Midbrain (tissue), 1 donor: ENCODE measurements at places on chromosomes 6 and 20.
A peak's percentile ranks its signal among the peaks of the same experiment; 100 is the strongest.

DNA sequence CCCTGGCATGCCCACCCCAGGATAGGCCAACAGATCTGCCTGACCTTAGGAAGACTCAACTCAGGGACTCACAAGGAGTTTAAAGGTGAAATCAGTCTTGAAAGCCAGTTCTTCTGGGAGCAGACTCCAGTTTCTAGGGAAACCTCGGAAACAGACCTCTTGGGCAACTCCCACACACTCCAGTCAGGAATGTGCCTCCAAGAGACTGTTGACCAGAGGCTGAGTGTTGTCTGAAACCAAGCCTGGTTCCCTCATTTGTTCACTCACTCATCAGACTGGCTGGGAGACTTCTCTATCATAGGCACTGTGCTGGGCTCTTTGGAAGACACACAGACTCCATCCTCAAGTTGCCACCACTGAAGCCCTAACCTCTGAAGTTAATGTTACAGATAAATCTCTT, 1.8 kb downstream of the TREM1 start:
- DNase-seq, result no peak

GRCh38 chr6:126048635-126049034, 62.3 kb downstream of the TRMT11 start:
- DNase-seq, result no peak

DNA sequence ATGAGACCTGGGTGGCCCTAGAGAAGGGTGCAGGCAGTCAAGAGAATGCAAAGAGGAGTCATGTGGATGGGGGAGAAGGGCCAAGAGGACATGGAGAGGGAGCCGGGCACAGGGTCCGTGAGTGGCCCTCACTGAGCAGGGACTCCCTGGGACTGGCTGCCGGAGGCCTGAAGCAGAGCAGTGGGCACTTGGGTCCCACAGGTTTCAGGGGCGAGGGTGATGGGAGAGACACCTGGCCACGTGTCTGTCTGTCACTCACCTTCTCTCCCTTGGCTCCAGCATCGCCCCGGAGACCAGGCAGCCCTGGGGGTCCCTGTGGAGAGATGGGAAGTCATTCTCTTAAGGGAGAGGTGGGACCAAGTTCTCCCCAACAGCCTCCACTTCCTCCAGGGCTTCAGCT, 25.5 kb downstream of the COL11A2 start:
- DNase-seq, result no peak

DNA sequence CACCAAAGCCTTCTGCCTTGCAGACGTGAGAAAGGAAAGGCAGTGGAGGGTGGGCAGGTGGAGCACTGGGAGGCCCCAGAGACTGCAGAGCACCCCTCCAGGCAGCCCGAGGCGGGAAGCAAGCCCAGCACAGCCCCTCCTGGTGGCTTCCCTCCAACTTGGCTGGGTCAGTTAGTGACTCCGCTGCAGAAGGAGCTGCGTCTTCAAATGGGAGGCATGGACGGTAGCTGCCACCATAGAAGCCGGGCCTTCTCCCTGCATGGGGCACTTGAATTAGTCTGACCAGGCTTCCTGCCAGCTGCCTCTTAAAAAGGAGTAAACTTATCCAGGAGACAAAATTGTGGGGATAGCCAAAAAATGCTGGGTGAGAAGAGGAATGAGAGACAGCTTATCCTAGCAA, 88.0 kb upstream of the RPS6KA2 start:
- peak; percentile 34 for DNase-seq

DNA sequence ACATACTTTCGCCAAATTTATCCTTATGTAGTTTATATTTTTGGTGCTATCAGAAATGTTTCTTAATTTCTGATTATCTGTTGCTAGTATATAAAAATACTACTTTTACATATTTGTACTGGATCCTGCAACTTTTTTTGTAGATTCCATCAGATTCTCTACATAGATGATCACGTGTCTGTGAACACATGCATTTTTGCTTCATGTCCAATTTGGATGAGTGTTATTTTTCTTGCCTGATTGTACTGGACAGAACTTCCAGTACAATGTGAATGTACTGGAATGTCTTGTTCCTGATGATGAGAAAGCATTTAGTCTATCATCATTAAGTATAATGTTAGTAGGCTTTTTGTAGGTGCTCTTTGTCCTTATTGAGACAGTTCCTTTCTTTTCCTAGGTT, 25.0 kb upstream of the SSR1 start:
- no peak for DNase-seq

DNA sequence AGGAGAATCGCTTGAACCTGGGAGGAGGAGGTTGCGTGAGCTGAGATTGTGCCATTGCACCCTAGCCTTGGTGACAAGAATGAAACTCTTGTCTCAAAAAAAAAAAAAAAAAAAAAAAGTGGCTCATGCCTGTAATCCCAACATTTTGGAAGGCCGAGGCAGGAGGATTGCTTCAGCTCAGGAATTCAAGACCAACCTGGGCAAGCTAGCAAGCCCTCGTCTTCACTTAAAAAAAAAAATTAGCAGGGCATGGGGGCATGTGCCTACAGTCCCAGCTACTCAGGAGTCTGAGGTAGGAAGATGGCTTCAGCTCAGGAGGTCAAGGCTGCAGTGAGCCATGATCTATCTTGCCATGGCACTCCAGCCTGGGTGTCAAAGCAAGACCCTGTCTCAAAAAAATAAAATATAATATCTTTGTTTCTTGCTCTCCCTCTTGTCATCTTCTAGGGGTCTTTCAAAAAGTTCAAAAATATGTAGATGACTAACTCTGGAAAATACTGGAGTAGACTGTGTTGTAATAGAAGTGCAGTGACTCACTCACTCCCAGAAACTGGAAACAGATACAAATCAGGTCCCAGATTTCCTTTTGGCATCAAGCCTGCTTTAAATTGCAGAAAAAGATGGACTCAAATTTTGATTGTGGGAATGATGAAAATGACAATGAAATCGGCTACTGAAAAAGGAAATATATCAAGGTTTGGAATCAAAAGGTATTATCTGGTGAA, 2.8 kb upstream of the GINM1 start:
- no peak for DNase-seq

- DNase-seq, result no peak
These were observed 36.0 kb upstream of the EEF1A1 start for GRCh38 chr6:73556836-73557235.

GRCh38 chr6:24882295-24882694, 53.5 kb downstream of the RIPOR2 start:
- DNase-seq, result no peak

- no peak for DNase-seq
These were observed 26.1 kb upstream of the IPCEF1 start for GRCh38 chr6:154382740-154383139.

DNA sequence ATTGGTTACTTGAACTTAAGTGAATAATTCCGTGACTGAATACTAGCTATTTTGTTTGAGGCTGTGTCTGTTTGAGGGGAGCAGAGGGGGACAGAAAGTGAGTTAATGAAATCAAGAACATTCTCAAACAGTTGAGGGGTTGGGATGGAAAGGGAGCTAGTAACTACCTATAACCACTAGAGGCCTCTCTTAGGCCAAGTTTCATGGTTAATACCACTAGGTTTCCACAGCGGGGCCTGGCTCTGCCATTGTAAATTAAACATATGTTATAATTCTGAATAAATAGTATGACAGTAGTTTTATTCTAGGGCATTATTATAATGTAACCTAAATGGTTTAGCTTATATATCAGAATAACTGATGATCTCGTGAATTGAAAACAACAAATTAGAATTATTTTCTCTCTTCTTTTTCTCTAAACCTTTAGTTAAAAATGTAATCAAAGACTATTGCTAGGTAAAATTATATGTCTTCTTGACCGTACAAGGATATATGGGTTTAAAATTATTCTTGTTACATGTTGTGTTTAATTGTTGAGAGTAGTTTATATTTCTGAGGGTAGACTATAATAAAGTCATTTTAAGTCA, 108.1 kb downstream of the BCKDHB start:
- DNase-seq, result peak; percentile 50

DNA sequence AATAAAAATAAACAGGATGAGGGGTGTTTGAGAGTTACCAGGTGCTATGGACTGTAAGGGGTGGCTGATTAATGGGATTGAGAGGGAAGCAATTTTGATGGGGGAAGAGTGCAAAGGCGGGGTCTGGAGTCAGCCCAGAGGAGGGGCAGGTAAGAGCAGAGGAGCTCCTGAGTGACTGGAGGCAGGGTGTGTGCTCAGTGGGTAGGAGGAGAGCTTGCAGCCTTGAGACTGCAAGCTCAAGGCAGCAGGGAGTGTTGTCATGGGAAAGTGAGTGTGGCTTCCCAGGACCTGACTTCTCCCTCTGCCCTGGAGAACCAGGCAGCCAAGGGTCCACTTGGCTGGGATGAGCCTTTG, 54.2 kb downstream of the RAB44 start:
- DNase-seq, result no peak

DNA sequence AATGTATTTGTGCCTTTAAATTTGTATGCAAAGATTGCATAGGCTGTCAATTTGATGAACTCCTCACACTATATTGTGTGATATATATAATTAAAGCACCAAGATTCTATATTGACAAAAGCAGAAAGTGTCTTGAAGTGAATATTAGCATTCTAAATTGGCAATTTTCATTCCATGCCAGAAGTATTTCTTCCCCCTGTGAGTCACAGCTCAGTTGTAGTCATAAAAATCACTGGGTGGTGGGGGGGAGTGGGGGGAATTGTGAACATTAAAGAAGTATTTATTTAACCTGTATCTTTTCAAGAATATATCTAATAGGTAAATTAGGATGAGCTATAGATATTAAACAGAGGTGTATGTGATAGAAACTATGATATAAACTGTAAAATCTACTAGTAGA, 3.1 kb upstream of the ARMC2 start:
- DNase-seq, result no peak

DNA sequence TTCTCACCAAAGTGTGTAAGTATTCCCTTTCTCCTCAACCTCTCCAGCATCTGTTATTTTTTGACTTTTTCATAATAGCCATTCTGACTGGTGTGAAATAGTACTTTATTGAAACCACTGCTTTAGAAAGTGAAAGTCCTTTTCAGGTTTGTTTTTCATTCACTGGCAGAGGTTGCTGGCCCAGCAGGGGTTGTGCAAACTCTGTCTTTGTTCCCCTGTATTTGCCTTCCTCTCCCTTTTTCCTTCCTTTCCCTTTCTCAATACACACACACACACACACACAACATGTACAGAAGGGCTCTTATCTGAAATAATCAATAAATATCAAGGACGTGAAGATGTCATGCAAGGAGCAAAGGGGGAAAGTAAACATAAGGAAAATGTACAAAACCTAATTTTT, 99.8 kb downstream of the LY86 start:
- DNase-seq, result no peak

DNA sequence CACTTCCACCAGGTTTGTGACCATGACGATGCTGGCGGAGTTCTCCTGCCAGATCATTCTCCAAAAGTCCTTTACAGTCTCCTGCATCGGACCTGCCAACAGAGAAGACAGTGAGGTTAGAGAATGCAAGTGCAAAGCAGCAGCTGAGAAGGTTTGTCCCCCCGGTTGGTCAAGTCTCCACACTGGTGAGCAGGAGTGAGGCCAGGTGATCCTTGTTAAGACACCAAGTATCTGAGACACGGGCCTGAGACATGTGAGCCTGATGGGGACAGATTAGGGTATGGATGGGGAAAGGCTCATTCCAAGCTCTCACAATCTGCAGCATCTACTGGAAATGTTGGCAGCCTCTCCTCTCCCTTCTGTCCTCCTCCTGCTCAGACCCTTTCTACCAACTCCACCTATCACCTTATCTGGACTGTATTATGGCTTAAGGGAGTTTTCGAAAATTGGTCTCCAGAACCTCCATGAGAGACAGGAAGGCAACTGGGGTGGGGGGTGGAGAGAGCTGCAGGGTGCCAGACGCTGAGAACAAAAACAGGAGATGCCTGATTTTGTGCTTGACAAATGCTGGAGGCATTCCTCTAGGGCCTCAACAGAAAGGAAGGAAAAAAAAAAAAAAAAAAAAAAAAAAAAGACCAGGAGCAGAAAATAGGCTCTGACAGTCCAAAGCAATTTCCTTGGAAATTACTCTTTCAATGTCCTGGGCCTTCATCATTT, 500.4 kb upstream of the CHD6 start:
- DNase-seq, result no peak

- DNase-seq, result no peak
These were observed 33.1 kb upstream of the TMEM30A start for GRCh38 chr6:75317503-75318206.

- DNase-seq, result no peak
These were observed 15.0 kb downstream of the PBOV1 start for GRCh38 chr6:138203315-138203714.

GRCh38 chr6:11727998-11728961, 50.3 kb downstream of the ADTRP start:
- no peak for DNase-seq

DNA sequence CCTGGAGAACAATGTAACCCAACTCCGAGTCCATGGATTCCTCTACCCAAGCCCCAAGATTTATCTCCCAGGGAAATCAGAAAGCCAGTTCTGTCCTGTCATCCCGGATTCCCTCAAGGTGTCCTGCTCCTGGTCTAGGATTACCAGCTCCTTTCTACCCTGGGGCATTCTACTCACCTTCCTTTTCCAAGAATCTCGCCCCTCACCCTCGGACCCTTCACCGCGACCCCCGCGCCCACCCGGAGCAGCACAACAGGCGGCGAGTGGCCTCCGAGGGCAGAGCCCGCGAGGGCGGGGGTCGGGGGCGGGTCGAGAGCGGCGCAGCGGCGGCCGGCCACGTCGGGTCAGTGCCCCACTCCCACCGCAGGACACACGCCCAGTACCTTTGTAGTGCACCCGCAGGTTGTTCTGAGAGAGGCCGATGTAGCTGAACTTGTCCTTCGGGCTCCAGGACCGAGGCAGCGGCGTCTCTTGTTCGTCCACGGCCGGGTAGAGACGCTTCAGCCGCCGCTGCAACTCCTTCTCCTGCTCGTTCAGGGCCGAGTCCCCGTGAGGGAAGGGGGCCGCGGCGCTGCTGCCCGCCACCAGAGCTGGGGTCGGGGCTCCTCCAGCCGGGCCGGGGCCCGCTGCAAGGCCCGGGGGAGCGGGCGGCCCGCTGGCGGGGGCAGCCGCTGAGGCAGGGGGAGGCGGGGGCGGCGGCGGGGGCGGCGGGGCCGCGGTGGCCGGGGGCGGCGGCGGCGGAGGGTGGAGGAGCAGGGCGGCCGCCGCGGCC, 897 bp downstream of the RANBP9 start:
- DNase-seq, result no peak

DNA sequence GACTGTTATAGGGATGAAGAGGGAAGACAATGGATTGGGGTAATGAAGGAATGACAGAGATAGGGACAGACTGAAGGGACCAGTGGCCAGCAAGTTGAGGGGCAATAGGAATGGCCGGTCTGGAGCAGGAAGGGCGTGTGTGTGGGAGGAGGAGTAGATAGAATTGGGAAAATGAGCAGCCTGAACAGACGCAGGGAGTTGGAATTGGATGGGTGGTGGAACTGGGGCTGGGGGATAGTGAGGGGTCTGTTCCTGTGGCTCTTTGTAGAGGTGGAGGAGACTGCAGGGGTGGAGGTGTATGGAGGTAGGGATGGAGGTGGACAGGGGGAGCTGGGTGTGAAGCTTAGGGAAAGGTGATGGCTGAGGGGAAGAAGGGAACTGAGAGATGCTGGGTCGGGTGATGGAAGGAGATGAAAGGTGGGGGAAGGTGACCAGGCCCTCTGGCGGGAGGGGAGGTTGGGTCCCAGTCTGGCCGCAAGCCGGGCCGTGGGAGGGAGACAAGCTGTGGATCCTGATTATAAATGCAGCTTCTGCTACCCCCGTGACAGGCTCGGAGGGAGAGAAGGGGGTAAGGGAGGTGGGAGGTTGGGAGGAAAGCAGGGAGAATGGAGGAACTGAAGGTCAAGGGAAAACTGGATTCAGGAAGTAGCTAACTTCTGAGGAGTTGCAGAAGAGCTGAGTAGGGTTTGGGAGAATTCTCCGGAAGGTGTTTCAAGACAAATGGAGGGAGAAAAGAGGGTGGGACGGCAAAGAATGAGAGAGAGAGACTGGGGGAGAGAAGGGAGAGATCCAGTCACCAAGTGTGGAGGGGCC, 5.2 kb downstream of the SYNGAP1 start:
- no peak for DNase-seq

- peak; percentile 77 for DNase-seq
These were observed 12.5 kb upstream of the TMEM30A start for GRCh38 chr6:75296811-75297779.
